ENCODE measurements at places on chromosomes 2 and 18.

- DNase-seq = no peak
Observed at GRCh38 chr2:64492272-64492671, 31.9 kb upstream of the AFTPH start.

DNA sequence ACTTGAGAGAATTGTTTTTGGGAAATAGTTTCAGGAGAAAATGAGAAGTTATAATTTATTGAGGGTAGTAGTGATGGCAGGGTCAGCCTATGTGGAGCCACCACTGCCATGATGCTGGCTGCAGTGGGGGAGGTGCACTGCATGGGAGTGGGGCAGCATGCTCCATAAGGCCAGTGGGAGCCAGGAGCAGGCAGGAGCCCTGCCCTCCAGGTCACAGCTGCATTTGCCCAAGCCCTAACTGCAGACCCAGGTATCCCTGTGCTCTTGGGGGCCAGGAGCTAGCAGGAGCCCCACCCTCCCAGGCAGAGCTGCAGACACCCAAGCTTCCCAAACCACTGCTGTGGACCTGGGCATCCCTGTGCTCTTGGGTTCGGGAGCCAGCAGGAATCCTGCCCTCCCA, 757.3 kb upstream of the CRIM1 start:
- no peak for DNase-seq

DNA sequence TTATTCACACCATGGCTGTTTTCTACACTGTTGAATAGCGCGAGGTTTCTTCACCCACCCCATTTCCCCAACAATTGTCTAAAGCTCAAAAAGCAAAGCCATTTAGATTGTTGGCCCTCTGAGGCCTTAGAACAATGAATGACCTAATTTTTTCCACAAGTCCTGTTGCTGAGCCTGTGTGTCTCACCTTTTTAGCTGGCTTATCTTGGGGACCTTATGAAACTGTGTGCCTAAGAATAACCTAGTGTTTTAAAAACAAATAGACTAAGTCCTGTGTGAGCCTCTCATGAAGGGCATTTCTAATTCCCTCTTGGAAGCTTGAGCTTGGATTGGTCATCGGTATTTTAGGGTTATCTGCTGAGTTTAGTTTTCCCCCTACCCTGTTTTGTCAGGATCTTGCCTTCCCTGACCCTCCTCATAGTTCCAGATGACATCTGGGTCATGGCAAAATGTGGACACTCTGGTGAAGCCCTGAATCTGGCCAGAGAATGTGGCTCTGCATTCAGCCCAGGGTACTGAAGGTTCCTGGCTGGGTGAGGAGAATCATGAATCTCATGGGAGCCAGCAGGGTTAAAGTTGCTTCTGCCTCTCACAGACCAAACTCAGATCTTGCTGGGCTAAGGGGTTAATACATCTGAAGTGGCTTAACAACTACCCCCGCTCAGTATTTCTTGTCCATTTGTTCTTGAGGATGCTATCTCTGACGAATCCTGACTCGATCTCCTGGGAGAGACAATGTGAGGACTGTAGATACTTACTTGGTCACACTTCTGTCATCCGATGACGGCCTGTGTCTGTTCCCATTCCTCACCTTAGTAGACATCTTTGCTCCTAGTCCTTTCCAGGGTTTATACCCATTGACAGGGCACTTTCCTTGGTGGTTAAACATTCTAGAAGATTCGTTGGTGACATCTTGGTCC, 104.2 kb upstream of the MAP4K3 start:
- no peak for DNase-seq

GRCh38 chr2:234580686-234581085, 83.8 kb upstream of the ARL4C start:
- DNase-seq = no peak

DNA sequence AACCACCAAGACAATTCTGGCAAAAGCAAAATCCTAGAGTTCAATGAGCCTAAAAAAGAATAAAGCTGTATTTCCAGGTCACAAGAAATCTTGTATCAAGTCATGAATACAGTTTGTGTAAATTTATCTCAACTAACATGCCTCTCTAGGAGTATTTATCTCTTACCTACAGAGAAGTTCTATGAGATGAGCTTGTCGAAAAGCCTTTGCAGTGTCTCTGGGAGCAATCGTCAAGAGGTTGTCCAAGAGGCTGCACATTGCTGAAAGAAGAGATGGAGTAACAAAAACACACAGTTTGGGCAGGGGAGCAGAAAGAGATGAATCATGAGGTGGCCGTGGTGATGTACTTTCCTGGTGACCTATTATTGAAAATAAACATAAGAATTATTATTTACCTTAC, 112.0 kb upstream of the CD226 start:
- DNase-seq = no peak

DNA sequence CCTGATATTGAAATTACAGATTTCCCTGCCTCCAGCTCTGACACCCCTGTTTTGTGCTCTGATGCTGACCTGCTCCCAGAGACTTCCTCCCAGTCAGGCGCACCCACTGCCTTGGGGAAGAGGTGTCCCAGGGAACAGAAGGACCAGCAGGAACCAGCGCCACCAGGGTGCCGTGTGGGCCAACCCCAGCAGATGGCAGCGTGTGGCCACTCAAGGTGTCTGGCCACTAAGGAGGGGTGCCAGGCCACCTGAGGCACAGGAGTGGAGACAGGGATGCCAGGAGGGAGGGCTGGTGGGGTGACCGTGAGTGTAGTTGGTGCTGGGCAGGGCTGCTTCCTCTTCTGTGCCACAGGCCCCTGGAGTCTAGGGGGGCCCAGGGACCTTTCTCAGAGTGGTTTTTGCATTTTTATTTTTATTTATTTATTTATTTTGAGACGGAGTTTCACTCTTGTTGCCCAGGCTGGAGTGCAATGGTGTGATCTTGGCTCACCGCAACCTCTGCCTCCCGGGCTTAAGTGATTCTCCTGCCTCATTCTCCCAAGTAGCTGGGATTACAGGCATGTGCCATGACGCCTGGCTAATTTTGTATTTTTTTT, 56.0 kb downstream of the TEX44 start:
- DNase-seq = peak; percentile 62

GRCh38 chr2:219252084-219252483, 959 bp upstream of the TUBA4B start:
- DNase-seq = no peak

DNA sequence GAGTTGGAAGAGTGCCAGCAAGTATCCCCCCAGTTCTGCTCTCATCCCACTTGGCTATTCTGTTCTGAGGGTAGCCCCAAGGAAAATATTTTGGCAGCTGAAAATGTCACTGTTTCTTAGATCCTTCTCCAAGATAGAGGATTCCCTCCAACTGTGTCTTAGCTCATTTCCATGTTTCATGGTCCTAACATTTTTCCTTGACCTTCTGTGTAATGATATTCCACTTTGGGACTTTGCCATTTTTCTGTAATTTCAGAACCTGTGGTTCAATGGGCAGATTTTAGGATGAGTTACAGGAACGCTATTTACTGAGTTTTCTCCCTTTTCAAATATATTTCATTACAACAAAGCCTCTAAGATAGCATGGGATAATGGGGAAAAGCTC, 34.7 kb downstream of the NHEJ1 start:
- DNase-seq = no peak

DNA sequence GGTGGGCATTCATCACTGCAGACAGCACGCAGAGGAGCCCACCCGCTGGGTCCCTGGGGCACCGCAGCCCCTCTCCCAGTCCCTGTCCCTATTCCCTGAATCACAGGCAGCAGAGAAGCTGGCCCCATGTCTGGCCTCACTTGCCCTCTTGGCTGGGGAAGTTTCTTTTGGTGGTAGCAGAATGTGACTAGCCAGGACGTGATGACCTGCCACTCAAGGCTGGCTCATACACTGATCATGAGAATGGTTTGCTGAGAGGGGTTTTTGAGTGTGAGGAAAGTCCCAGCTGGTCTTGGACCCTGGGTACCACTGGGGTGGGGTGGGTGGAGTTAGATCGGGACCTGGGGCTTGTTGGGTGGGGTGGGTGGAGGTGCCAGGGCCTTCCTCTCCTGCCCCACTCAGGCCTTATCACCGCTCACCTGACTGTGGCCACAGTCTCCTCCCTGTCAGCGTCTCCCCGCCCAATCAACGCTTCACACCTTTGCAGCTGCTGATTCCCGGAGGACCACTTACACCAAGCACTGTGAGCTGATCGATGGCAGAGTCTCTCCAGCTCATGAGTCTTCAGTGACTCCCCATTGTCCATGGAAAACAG, 28.9 kb upstream of the FOSL2 start:
- no peak for DNase-seq

DNA sequence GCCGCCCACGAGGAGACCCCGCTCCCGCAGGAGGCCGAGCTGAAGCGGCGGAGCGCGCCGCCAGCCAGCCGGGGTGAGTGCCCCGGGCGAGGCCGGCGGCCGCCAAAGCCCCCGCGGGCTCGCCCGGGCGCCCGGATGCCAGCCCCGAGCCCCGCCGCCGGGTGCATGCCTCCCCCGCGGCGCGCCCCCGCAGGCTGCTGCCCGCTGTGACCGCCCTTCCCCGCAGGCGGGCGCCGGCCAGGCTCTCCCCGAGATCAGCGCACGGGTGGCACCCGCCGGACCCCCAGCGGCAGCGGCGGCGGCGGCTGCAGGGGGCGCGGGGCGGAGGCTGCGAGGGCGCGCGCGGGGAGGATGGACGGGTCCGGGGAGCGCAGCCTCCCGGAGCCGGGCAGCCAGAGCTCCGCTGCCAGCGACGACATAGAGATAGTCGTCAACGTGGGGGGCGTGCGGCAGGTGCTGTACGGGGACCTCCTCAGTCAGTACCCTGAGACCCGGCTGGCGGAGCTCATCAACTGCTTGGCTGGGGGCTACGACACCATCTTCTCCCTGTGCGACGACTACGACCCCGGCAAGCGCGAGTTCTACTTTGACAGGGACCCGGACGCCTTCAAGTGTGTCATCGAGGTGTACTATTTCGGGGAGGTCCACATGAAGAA, 470 bp downstream of the KCNF1 start:
- no peak for DNase-seq

GRCh38 chr2:119218478-119219064, 5.1 kb upstream of the STEAP3 start:
- DNase-seq = peak; percentile 67

GRCh38 chr2:15985531-15985930, 45.2 kb downstream of the MYCN start:
- DNase-seq = no peak

DNA sequence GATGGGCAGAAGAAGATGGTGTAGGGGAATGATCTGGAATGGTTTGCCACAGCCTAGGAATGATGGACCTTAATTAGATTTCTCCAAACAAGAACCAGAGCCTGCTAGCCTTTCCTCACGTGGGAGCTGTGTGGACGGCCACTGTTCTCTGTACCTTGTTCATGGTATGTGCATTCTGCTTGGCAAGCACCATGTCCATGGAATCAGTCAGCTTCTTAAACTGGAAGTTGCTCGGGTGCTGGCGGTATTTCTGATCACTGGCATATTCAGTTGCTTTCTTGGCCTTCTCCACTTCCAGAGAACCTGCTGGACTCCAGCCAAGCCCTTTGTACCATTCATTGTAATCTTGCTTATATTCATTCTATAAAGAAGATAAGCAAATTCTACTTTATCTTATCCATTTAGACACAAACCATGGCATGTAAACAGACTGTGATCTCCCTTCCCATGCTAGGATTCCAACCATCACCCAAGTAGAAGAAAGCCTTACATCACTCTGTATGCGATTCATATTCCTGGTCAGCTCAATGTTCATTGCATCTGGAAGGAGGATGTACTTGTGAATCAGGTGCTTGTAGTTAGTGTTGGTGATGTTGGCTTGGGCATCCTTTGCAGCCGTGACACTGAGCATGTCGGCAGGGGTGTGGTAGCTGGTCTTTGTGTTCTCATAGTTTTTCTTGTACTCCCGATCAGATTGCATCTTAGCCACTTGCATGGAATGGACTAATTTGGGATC, 78.4 kb downstream of the NEB start:
- DNase-seq = no peak

- no peak for DNase-seq
Observed at GRCh38 chr2:143690235-143690634, 561.0 kb downstream of the ARHGAP15 start.

GRCh38 chr18:50038448-50038847, 156.5 kb downstream of the MYO5B start:
- no peak for DNase-seq

DNA sequence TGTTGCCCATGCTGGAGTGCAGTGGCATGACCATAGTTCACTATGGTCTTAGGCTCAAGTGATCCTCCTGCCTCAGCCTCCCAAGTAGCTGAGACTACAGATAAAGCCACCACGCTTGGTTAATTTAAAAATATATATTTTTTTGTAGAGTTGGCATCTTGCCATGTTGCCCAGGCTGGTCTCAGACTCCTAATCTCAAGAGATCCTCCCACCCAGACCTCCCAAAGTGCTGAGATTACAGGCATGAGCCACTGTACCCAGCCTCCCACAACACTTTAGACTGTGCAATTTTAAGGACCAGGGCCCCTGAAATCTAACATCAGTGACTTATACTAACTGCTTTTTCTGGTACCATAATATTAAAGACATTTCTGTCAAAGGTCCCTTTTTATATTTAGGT, 5.2 kb downstream of the TXNDC2 start:
- no peak for DNase-seq

GRCh38 chr18:13120255-13120654, 98.3 kb upstream of the LDLRAD4 start:
- no peak for DNase-seq

DNA sequence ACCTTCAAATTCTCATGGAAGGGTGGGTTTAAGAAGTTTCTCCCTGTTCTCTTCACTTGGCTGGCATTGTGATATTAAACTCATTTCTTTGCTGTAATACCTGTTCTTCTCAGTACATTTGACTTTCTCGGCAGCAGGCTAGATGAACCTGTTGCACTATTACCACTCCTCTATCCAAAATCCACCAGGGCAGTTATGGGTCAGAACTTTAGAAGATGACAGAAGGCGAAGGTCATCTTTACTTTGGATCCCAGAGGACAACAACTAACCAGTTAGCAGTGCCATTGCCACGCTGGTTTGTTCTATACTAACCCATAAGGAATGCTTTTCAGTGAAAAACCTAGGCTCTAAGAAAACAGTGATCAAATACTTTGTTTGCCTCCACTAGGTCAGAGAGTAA, 901.0 kb downstream of the TSN start:
- DNase-seq = no peak

GRCh38 chr2:181178130-181178529, 197.7 kb downstream of the UBE2E3 start:
- no peak for DNase-seq

DNA sequence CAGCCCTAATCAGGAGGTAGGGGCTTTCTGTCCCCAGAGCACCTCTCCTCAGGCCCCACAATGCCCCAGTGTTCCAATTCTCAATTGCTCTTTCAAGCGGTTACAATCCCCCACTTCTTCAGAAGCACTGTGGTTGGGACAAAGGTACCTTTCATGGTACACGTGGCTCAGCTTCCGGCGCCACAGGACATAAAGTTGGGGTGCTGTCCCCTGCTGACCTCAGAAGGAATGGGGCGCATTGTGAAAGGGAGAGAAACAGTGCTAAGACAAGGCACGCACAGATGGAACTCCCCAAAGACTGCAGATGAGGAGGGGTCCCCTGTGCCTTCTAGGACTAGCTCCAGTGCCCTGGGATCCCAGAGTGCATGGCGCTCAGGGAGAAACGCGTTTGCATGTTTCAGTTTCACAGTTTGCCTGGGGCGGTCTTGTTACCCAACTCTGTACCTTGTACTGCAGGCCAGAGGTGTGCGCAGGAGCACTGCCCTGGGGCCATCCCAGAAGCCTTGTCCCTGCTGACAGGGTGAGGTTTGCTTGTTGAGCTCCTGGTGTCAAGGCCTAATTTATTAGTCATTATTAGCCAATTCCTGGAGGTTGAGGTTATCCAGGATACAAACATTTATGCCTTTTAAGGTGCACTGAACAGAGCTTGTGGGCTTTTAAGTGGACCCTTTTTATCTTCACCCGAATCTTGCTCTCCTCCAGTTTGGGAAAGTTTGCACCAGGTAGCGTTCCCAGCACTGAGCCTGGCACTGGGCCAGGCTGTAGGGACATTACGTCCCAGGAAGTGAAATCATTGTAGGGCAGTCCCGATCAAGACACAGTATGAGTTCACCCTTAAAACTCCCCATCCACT, 7.6 kb downstream of the CNDP1 start:
- no peak for DNase-seq
